ENCODE measurements at places on chromosomes 7 and 10.

- DNase-seq, result no peak
Measured at GRCh38 chr10:78617631-78618030, 451.1 kb upstream of the ZMIZ1 start.

- peak; percentile 34 for DNase-seq
Measured at GRCh38 chr10:129328546-129328945, 138.5 kb upstream of the MGMT start.

GRCh38 chr10:8298896-8299570 is 244.5 kb downstream of the GATA3 start:
- no peak for DNase-seq

- DNase-seq, result no peak
Measured at GRCh38 chr7:134942690-134943466, 43.4 kb upstream of the AGBL3 start.

GRCh38 chr7:123719197-123719721 is 29.5 kb downstream of the WASL start:
- DNase-seq, result no peak

GRCh38 chr10:54962134-54962900 is 161.3 kb upstream of the PCDH15 start:
- DNase-seq, result no peak

DNA sequence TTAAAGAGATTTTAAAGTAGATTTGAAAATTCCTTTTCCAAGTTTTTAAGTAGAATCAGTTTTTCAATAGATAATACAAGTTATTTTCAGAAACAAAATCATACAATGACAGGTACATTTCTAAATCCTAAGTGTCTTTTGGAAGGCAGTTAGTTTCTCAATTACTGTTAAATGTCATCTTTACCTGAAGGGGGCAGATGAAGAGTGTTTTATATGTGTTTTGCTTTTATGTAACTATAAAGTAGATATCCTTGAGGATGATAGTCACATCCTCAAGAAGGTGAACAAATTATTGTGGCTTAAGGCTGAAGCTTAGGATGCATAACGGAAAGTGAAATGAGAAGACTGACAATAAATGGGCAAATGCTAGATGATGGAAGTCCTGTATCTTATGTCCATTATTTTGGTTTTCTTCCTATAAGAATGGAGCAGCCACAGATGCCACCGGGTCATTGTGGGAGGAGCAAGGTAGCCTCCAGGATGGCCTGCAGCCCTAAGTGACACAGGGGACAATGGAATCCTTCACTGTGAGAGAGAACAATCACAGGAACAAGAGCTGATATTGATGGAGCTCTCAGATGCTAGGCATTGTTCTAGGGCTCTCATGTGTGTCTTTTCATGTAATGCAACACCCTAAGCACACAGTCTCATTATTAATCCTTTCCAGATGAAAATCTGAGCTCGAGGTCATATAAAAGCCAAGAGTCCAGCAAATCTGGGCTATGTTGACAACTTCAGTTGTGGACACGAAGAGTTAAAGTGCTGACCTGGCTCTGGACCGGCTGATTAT is 14.1 kb upstream of the MKX start:
- DNase-seq, result no peak

DNA sequence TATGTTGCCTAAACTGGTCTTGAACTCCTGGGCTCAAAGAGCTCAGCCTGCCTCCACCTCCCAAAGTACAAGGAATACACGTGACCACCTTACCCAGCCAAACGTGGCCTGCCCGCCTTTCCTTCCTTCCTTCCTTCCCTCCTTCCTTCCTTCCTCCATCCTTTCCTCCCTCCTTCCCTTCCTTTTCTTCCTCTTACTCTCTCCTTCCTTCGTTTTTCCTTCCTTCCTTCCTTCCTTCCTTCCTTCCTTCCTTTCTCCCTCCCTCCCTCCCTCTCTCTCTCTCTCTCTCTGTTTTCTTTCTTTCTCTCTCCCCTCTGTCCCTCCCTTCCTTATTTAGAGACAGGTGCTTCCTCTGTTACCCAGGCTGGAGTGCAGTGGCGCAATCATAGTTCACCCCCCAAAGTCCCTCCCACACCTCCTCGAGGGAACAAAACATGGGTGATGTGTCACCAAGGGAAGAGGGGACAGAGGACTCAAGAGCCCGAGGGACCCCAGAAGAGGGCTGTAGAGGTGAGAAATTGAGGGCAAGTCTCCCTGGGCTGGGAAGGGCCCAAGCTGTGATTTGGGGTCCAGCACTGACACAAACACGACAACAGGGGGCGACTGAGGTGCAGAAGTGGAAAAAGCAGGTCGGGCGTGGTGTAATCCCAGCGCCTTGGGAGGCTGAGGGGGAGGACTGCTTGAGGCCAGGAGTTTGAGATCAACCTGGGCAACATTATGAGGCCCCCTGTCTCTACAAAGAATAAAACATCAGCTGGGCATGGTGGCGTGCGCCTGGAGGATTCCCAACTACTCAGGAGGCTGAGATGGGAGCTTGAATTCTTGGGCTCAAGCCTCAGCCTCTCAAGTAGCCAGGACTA is 28.1 kb downstream of the EPHB4 start:
- peak; percentile 63 for DNase-seq

GRCh38 chr10:75094465-75094864 is 17.0 kb upstream of the SAMD8 start:
- no peak for DNase-seq

GRCh38 chr10:98457721-98458120 is 11.0 kb upstream of the HPS1 start:
- no peak for DNase-seq

DNA sequence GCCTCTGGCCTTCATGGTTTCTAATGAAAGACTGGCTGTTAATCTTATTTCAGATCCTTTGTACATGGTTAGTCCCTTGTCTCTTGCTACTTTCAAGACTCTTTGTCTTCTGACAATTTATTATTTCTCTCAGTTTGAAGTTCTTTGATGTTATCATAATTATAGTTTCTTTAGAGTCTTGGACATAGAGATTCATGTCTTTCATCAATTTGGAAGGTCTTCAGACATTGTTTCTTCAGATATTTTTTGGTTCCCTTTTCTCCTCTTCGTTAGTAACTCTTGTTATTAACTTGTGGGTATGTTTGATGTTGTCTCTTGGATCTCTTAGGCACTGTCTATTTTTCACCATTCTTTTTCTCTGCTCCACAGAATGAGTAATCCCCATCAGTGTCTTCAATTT is 8.7 kb downstream of the ZNF37A start:
- no peak for DNase-seq

- DNase-seq, result no peak
Measured at GRCh38 chr10:29869593-29869992, 189.8 kb downstream of the JCAD start.

GRCh38 chr7:116691664-116692063 is 19.7 kb downstream of the MET start:
- no peak for DNase-seq

- DNase-seq, result no peak
Measured at GRCh38 chr10:10813656-10814055, 204.0 kb upstream of the CELF2 start.

DNA sequence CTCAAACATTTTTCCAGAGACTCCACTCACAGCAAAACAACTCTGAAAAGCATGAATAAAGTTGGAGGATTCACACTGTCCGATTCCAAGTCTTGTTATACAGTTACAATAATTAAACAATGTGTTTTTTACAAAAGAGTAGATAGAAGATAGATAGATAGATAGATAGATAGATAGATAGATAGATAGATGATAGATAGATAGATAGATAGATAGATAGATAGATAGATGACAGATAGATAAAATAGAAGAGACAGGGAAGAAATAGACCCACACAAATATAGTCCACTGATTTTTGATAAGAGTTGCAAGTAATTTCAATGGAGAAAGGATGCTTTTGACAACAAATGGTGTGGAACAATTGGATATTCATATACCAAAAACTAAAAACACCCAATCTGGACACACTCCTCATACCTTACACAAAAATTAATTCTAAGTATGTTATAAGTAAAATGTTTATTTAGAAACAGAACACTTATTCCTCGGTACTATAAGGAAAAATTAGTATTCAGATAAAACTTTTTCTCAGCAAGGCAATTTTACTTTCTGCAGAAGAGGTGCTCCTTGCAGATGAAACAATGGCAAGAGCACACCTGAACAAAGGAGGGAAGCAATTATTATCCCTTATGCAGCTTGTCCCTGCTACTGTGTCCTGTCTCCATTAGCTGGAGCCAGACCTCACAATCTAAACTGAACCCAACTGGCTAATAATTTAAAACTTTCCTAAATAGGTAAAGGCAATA is 5.7 kb upstream of the TAS2R39 start:
- DNase-seq, result no peak

- no peak for DNase-seq
Measured at GRCh38 chr10:73407495-73407894, 6.4 kb downstream of the ANXA7 start.

DNA sequence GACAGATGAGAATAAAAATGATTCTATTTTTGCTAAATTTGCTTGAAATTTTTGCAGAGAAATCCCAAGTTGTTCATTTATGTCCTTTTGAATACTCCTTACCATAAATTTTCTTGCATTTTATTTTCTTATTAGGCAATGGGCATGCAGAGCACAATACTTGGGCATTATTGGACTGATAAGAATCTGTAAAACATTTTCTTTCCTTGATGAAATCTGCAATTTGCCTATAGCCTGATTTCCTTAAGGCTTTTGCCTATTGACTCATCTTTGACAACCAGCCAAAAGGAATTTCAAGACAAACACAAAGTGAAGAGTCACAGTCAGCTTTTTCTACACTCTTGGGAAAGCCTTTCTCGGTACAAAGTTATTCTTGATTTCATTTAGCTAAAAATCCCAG is 30.5 kb upstream of the GNAT3 start:
- DNase-seq, result peak; percentile 91

DNA sequence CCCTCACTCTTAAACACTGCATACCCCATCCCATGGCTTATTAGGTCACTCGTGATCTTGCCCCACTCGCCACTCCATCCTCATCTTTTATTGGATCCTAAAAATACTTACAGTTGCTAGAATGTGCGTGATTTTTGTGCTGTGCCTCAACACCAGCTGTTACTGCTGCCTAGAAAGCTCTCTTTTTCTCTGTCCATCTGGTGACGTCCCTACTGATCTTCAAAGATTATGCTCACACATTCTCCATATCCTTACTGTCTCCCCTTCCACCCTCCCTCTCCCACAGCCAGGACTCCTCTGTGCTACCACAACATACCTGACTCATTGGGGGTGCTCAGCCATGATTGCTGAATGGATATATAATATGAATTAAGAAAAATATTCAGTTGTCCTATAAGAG is 42.0 kb downstream of the CDK6 start:
- no peak for DNase-seq

- no peak for DNase-seq
Measured at GRCh38 chr10:20977300-20977699, 80.2 kb upstream of the NEBL start.

DNA sequence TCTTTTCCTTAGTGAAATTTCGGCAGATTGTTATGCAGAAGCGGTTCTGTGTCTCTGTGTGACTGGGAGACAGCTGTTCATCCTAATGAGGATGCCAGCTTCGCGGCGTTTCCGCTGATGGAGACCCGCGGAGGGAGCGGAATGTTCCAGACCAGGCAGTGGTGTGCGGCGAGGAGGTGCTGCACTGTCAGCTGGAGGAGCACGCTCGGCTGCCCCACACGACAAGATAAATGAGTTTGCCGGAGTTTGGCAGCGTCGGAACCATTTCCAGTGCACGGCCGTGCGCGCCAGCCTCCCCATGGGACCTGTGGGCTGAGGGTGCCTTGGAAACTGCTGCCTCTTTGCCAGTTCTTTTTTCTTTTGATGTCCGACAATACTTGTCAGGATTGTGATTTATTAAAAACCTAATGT is 64.6 kb downstream of the WDR37 start:
- DNase-seq, result peak; percentile 37

DNA sequence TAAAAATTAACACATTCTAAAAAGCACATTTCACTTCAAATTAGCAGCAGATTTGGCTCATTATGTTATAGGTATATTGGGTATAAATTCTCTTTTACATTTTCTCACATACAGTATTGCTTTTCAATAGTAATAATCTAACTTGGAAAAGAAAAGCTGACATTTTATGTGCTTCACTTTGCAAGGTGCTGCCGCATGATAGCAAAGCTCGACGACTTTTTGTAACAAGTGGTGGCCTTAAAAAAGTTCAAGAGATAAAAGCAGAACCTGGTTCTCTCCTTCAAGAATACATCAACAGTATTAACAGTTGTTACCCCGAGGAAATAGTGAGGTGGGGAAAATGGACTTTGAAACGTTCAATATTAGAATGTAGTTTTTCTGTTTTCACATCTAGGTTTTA is 65.5 kb downstream of the SPAG6 start:
- no peak for DNase-seq

DNA sequence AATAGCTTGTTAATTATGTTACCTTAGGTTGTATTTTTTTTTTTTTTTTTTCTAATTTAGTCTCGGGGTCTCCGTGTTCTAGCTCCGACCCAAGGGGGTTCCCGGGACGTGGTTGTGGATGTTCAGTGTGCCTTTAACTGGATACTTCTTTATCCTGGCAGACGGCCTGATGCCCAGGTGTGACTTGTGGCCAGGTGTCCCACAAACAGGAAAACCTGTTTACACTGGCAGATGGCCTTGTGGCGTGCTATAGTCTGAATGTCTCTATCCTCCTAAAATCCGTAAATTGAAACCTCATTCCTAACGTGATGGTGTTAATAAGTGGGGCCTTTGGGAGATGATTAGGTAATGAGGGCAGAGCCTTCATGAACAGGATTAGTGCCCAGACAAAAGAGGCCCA is 546.4 kb upstream of the C7orf33 start:
- no peak for DNase-seq

GRCh38 chr10:112959207-112959838 is 9.3 kb downstream of the TCF7L2 start:
- DNase-seq, result peak; percentile 83

Data from fibroblast of skin of abdomen (primary cell).